ENCODE measurements at places on chromosomes 13 and 19.
A peak's percentile ranks its signal among the peaks of the same experiment; 100 is the strongest.

GRCh38 chr13:101579281-101579802 lies 126.9 kb downstream of the ITGBL1 start:
- peak; percentile 4 for DNase-seq

DNA sequence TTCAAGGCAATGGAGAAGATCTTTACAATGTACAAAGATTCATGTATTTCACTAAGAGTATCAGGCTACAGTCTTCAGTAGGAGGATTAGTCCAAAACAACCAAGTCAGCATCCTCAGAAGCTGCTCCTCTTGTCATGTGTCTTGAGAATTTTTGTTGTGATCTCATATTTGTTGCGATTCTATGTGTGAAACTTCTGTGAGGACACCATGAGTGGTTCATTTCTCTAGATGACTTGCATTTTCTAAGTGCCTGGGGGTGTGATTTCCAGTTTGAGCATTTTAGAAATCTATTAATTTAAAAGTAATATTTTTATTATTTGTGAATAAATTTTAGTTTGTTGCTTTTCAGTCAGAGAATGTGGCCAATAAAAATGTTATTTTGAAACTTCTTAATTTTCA lies 94.5 kb downstream of the RAP2A start:
- DNase-seq = no peak

GRCh38 chr13:53821632-53822031 lies 793.0 kb downstream of the OLFM4 start:
- no peak for DNase-seq

- DNase-seq = no peak
These were observed 3.1 kb downstream of the NDUFA3 start for GRCh38 chr19:54105796-54106195.

DNA sequence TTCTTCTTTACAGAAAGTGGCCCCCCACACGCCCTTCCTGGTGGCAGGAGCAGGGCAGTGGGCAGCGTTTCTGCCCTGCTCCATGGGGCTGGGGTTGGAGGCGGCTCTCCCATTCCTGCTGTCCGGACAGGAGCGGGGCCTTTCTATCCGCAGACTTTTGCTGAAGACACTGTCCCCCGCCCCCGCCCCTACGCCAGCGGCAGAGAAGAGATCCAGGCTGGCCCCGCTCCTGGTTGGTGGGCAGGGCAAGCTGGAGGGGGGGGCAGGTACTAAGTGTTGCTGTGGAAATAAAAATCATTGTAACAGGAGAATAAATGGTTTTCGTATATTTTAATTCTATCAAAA lies 81.7 kb downstream of the ZNF429 start:
- peak; percentile 85 for DNase-seq

Measured in hematopoietic multipotent progenitor cell treated with erythropoietin and hydrocortisone succinate and interleukin-3 and kit ligand, for 4 days (in vitro differentiated cells).